ENCODE measurements at places on chromosomes 2 and 18. TPM values are rescaled to one million over a fixed set of nuclear protein-coding genes. Genes with fewer than 3 reads are reported as not detected.

DNA sequence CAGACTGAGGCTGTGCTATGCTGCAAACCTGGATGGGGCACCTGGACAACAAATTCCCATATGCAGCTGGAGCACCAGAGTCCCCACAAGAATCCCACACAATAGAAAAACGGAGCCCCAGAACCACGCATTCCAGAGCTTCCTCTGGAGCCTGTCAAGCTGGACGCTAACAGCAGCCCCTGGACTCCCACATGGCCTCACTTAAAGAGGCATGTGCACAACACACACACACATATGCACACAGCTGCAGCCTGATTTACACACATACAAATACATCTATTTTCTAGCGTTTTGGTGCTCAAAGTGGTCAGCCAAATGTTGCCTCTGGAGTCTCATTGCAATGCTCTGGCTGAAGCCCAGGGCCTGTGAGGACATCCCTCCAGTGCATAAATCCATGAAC, 632.7 kb upstream of the ID2 start:
- DNase-seq = no peak

DNA sequence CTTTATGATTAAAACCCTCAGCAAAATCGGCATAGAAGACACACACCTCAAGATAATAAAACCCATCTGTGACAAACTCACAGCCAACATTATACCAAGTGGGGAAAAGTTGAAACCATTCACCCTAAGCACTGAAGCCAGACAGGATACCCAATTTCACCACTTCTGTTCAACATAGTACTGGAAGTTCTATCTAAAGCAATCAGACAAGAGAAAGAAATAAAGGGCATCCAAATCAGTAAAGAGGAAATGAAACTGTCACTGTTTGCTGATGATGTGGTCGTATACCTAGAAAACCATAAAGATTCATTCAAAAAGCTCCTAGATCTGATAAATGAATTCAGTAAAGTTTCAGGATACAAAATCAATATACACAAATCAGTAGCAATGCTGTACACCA, 16.4 kb upstream of the RPRD1A start:
- no peak for DNase-seq

DNA sequence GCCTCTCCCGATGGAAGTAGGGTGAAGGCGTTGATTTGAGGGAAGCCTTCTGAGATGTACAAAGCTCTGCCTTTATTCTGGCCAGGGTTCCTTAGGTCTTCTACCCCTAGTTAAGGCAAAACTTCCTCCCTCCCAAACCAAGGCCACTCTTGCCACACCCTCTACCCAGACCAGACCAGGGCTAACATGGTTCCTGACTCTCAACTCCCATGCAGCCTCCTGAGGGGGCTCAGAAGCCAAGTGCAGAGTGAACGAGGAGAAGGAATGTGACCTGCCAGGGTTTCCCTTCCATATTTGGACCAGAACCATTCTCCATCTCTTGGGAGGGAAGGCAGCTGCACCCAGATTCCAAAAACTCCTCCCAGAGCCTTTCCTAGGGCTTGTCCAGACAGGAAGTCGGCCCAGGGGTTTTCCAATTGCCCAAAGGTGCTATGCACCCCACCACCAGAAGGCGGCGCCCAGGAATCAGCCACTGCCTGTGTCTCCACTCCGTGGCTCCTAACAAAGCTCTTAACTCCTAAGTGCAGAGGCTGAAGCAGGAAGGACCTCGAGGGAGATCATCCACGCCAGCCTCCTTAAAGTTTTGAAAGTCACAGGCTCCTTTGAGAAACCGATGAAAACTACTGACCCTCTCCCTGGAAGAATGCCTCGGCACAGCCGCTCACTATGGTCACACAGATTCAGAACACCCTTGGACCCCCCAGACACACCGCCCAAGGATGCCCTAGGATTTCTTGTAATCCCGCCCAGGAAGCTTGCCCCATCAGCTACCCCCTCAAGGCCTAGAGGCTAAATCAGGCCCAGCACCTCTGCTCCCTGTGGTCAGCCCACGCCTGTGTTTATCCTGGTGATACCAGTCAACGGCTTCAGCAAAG, 157.8 kb downstream of the SMAD2 start:
- DNase-seq = peak; percentile 76

GRCh38 chr2:204452464-204453023, 92.7 kb upstream of the PARD3B start:
- peak; percentile 99 for DNase-seq

DNA sequence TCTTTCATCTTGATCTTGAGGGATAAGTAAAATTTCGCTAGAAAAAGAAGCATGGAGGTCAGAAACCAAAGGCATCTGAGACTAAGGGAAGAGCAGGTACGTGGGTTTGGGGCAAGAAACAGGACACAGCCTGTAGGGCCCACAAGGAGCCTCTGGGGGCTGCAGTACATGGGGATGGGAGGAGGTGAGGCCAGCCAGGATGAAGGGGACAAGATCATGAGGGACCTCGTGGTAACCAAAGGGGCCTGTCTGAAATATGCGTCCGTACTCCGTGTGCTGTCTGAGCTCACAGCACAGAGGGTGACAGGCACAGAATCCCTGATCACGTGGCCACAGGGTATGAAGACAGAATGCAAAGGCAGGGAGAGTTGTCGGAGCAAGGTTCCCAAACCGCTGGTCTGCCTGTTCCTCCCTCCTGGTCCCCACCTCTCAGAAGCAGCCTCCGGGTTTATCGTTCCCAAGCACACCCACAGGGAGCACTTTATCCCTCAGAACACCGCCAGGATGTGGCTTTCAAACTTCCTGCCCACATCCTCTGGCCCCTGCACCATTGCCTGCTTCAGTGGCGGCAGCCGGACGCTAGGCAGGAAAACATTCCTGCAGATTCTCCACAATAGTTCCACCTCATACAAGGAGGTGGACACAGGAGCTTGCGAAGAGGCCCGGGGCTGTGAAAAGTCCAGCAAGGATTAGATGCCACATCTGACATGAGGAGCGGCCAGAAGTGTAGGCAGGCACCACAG, 12.0 kb downstream of the TMEM163 start:
- DNase-seq = peak; percentile 66

DNA sequence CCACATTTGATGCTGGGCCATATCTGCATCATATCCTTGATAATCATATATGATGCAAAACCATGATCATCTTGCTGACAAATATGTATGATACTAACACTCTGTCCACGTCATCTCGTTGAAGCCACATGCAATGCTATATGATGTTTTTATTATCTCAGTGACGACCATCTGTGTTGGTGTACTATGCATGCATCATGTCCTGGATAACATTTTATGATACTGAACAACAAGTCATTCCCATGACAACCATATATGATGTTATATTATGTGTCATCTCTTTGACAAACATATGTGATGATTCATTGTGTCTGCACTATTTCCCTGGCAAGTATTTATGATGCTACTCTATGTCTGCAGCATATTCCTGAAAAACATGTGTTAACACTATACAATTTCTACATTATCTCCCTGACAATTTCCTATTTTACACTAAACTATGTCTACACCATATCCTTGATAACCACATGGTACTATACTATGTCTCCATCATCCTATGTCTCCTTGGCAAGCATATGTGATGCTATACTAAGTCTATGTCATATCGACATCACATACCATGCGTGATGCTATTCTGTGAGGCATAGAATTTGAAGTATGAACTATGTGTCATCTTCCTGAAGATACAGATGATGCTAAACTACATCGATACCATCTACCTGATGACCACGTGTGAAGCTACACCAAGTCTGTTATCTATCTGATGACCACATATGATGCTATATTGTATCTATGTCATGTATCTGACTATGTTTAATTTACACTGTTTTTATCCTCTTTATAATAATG, 37.0 kb downstream of the DAW1 start:
- peak; percentile 20 for DNase-seq

GRCh38 chr2:169900686-169901085, 73.4 kb downstream of the UBR3 start:
- DNase-seq = no peak

DNA sequence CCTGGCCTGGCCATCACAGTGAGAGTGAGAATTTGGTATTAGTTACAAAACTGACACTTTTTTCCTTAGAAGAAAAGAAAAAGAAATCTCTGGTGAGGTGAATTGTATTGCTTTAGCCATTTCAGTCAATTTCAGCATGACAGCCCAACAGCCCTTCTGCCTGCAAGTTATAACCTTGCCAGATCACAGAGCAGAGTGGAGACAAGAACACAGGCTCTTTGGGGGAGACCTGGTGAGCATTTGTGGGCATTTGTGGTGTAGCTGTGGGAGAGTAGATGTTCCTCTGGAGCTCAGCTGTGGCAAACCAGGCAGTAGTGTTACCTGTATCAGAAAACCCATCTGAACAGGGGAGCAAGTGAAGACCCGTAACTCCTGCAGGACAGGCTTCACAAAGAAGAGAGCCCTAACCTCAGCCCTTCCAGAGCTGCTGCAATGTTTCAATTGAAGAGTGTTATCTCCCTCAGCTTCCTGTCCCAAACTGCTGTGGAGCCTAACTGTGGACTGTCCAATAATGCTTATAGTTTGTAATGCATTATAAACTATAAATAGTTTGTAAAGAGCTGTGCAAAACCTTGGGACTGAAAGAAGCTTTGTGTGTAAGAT, 22.8 kb upstream of the DLX1 start:
- no peak for DNase-seq

The MAL gene
- not detected for polyA plus RNA-seq

- peak; percentile 32 for DNase-seq
Observed at GRCh38 chr18:63451799-63452660, 24.7 kb upstream of the SERPINB5 start.

- DNase-seq = peak; percentile 50
Observed at GRCh38 chr18:59308248-59308937, 10.1 kb downstream of the CPLX4 start.

GRCh38 chr2:36059691-36060090, 295.9 kb upstream of the CRIM1 start:
- peak; percentile 9 for DNase-seq

DNA sequence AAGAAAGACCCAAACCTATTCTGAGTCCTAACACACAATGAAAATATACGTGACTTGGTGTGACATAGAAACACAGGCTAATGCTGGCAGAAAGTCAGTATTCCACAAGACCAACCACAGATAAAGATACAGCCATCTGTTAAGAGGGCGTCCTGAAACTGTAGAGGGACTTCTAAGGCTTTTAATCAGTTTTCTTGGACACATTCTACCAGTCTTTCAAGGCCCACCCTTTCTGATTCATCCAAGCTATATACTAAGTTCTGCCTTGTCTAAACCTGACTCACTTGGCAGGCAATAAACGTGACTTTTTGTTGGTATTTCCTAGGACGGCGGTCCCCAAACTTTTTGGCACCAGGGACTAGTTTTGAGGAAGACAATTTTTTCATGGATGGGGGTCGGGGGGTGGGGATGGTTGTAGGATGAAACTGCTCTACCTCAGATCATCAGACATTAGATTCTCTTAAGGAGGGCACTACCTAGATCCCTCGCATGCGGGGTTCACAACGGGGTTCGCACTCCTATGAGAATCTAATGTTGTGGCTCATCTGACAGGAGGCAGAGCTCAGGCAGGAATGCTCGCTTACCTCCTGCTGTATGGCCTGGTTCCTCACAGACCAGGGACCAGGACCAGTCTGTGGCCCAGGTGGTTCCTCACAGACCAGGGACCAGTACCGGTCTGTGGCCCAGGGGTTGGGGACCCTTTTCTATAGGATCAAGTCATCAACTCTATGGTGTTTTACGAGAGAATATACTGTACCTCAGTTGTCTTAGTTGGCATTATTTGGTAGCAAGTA, 61.4 kb downstream of the SP3 start:
- no peak for DNase-seq

The IL37 gene
- not detected for polyA plus RNA-seq

The RTKN gene
- 20.7 TPM for polyA plus RNA-seq

DNA sequence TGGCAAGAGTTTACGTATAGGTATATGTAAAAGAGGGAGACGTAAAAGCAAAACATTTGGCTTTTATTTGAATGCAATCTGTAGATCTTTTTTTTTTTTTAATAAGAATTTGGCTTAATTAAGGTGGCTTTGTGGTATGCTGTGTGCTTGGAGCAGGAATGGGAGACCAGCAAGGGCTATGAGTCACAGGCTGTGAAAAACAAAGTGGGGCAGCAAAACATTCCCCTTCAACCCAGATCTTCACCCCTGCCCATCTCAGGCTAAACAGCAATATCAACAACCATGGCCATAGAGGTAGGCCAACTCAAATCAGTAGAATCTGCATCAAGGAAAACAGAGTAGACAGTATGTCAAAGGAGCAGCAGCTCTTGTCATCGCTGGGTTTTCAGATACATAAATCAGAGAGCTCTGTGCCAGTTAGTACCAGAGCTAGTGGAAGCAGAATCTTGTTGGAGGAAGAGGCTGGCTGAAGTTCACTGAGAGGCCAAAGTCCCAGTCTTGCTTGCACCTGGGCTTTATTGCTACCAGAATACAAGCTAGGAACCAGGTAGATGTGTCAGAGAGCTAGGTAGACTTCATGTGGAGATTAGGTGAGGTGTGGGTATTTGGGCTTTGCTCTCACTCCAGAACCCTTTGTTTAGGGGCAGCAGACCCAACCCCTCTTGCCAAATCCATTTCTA, 191.5 kb upstream of the FANCL start:
- DNase-seq = no peak

DNA sequence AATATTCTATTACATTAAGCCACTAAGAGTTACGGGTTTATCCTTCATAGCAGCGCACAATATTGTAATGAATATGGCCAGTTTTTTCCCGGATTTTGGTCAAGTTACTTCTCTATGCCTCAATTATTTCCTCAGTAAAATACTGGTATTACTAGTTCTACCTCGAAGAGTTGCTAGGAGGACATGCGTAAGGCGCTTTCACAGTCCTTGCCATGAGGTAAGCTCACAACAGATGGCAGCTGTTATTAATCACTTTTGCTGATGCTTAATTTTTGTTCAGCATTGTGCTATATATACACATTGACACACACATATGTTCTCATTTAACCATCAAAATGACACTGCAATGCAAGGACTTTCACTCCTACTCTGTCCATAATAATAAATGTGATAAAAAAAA, 101.5 kb downstream of the SCG2 start:
- no peak for DNase-seq

The PDE1A gene
- 0.43 TPM for polyA plus RNA-seq

DNA sequence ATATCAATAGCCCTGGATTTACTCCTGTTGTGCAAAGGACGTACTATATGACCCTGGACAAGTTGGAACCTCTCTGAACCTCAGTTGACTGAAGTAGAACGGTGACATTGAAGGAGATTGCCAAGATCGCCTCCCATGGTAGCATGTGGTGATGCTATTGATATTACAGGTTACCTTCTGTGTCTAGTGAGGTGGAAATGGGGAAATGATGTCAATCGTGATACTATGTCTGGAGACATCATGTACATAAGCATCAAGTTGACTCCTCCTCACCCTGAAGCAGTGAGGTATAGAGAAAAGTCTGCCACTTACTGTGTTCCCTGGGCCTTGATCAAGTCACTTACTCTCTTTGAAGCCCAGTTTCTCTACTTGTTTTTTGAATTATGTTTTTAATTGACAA, 93.9 kb downstream of the KLF7 start:
- no peak for DNase-seq

The POTEC gene
- not detected for polyA plus RNA-seq

DNA sequence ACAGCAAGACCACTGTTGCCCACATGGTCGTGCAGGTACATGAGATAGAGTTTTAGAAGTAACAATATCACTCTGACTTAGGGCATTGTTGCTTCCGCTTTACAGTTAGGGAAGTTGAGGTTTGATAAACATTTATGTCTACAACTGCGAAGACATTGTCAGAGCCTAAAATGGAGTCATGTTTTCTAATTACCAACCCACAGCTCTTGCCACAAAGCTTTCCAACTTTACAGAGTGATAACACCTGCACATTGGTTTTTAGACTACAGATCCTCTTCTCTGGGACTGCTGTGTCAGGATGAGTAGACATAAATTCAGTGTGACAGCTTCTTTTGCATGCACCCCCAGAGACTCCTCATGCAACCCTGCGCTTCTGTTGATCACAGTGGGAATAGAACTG, 119.0 kb downstream of the FEZ2 start:
- DNase-seq = no peak
